ENCODE measurements at places on chromosomes 5 and 9.

DNA sequence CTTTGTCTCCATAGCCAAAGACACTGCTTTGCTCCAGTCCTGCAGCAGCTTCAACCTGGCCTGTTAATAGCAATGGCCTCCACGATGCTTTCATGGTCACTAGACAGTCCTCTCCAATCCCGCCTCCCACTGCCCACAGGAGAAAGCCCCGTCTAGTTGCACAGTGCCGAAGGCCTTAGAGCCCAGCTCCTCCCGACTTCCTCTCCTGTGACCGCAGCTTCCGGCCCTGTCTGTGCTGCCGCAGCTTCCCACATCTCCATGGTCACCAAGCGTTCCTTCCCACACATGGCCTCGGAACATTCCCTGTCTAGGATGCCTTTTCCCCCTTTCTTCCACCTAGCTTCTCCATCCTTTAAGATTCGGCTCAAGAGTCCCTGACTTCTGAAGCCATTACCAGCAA, 23.4 kb downstream of the PCA3 start:
- DNase-seq = no peak

DNA sequence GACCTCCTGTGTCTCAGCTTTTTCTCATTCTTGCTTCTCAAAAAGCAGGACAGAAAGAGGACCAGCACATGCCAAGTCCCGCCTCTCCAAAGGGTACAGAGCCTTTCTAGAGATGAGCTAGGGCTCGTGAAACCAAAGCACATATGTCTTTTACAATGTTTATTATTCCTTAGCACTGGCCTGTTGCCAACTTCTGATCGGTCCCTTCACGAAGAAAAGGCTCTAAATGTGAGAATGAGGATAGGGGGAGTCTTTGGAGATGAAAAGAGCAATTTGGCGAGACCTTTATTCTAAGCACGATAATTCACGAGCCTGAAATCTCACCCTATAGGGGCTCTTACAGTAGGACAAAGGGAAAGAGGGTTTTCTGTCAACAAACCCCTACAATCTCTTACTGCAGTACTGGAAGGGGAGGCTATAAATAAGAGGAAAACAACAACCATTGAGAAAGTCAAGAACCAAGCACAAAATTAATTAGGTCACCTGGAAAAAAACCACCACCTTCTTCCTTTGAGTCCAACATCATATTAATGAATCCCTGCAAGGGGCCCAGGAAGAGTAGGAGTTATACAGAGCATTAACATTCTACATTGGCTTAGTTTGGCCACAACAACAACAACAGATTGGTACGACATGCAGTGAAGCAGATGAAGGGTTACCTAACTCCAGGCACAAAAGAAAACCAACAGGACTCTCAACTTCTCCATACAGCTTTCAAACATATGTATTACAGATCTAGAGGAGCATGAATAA, 309.5 kb downstream of the PDE4D start:
- no peak for DNase-seq

GRCh38 chr5:141628175-141628788, 8.4 kb downstream of the HDAC3 start:
- DNase-seq = peak; percentile 39

GRCh38 chr5:65021527-65022226, 252.9 kb downstream of the CWC27 start:
- DNase-seq = no peak

DNA sequence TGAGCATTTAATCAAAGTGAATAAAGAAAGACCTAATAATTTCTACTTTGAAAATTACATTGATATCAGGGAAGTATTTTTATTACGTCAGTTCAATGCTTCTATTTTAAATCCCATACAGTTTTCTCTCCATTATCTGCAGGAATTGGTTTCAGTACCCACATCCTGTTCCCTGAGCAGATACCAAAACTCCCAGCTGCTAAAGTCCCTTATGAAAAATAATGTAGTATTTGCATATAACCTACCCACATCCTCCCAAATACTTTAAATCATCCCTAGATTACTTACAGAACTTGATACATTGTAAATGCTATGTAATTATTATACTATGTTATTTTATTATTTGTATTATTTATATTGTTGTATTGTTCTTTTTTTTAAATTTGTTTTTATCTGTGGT, 125.4 kb upstream of the MINAR2 start:
- DNase-seq = no peak

- peak; percentile 84 for DNase-seq
Measured at GRCh38 chr5:123125962-123126732, 37.1 kb downstream of the PRDM6 start.

- DNase-seq = no peak
Measured at GRCh38 chr9:109888695-109889094, 108.7 kb downstream of the PALM2AKAP2 start.

- DNase-seq = no peak
Measured at GRCh38 chr5:144403817-144404420, 233.2 kb downstream of the KCTD16 start.

- DNase-seq = peak; percentile 51
Measured at GRCh38 chr5:53031695-53032096, 42.5 kb downstream of the ITGA2 start.

GRCh38 chr5:82664732-82665131, 386.6 kb upstream of the RPS23 start:
- no peak for DNase-seq

GRCh38 chr5:109225716-109226625, 183.8 kb downstream of the PJA2 start:
- no peak for DNase-seq

DNA sequence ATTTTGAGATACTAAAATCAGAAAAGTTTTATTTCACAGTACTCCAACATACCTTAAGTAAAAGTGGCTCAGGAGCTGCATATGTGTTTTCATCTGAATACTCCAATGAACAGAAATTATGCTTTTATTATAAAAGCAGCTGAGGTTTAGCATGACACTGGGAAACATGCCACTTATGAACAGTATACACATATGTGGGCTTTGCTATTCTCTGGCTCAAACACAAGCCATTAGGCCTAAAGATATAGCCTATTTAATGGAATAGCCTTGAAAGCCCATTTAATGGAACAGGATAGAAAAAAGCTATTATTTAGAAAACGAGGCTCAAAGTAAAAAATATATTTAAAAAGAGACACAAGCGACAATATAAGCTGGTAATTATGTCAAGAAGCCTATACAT, 74.1 kb downstream of the SLC38A9 start:
- DNase-seq = no peak
